ENCODE measurements at places on chromosomes 1 and 21.
A peak's percentile ranks its signal among the peaks of the same experiment; 100 is the strongest.

DNA sequence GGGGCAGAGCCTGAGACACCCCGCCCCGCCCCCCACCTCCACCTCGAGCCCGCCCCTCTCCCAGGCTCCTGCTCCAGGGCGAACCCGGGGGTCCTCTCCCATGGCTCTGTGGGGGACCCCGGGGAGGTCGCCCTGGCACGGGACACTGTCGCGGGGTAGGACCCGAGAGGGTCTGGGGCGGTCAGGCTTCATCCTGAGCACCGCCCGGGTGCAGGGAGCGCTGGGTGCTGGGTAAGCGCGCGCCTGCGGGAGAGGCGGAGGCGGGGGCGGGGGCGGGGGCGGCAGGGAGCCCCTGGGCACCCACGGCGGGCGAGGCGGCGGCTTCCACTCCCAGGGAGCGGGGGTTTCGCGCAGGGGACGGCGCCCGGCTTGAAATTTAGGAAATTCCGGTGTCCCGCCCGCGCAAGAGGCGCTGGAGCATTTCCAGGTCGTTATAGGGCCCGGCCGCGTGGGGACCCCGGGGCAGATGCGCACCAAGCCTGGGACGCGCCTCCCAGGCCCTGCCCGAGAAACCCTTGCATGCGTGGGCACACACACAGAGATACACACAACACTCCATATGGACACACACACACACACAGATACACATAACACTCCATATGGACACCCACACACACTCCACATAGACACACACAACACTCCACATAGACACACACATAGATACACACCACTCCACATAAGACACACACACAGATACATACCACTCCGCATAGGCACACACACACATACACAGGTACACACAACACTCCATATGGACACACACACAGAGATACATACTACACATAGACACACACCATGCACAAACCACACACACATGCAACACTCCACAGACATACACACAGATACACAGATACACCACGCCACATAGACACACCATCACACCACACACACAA is 48.7 kb upstream of the SLC19A1 start:
- no peak for DNase-seq

DNA sequence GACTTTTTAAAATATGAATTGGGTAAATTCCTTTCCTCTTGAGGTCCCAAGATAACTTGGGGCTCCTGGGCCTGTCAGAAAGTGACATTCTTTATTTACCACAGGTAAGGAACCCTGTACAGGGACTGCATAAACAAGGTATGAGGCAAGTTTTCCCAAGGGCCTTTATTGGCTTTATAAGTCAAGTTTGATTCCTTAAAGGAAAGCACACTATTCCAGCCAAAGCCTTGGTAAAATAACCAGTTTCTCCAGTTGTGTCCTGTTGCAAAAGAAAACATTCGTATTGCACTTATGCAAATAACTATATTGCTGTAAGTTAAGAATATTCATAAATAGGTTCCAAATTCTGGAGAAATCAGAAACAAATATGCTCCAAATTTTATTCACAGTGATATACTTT is 21.9 kb upstream of the METTL18 start:
- DNase-seq, result no peak

- DNase-seq, result peak; percentile 70
These were observed at the start of gene CATSPERE for GRCh38 chr1:244461245-244462071. Gene CATSPERE, plus strand, starts transcription at chr1:244461273. Its CDS starts 157 bp downstream, at chr1:244461430.

- DNase-seq, result no peak
These were observed 65.9 kb downstream of the NDUFS5 start for GRCh38 chr1:39091845-39092645.

DNA sequence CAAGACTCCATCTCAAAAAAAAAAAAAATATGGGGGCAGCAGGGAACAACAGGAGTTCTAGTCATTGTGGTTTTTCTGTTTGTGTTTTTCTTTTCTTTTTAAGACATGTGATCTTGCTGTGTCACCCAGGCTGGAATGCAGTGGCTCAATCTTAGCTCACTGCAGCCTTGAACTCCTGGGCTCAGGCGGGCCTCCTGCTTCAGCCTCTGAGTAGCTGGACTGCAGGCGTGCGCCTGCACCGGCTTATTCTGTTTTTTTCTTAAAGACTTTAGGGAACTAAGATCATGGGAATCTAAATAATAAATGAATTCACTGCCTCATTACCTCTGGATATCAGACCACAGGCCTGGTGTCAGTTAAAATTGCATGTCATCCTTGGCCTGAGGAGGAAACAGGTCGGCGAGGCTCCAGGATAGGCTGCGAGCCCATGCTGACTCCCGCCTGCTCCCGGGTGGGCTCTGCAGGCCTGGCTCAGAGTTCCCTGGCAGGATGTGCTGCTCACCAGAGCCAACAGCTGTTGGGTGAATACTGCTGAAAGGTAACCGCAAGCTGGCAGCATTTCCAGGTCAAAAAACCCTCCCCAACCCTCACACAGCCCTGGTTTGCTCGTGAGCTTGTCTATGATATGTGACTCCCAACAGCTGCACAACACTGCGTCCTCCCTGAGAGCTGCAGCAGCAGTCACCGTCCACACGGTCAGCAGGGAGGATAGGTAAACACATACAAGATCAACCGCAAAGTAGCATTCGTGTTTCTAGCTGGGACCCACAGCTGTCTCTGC is 58.1 kb downstream of the SCCPDH start:
- DNase-seq, result no peak

- DNase-seq, result no peak
These were observed 23.5 kb upstream of the C2CD2 start for GRCh38 chr21:41977034-41977950.

DNA sequence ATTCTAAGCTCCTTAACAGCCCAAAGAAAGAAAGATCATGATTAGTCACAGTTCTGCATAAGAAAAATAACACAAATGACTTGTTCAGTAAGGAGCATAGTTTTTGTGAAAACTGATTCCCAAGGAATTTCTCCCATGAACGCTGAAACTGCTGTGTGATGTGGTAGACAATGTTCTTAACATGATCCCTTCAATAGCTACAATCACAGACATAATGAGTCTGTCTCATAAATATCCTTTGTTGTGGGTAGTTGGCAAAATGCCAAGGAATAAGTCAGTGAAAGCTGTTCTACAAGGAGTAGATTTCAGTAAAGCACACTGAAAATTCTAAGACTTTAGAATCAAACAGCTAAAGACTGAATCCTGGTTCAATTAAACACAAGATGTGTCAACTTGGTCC is 404.8 kb downstream of the HLX start:
- DNase-seq, result no peak

- DNase-seq, result no peak
These were observed 1.9 kb downstream of the RNF11 start for GRCh38 chr1:51238034-51238403.

GRCh38 chr21:39097335-39097861 is 85.9 kb downstream of the PSMG1 start:
- DNase-seq, result no peak

DNA sequence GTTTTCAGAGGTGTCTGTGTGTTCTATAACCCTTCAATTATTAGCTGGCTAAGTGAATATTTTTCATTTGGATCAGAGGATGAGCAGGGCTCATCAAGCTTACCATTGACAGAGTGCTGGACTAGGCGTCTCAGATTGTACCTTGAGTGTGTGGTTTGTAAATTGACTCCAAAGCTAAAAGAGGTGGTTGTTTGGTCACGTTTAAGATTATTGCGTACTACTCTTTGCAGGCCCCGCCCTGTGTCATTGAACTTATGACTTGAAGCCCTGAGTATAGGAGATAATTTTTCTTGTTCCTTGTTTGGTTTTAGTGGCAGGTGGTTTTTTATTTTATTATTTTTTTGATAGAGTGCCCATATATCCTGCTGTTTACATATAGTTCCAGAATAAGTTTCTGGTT is 17.7 kb downstream of the MRPS6 start:
- no peak for DNase-seq

DNA sequence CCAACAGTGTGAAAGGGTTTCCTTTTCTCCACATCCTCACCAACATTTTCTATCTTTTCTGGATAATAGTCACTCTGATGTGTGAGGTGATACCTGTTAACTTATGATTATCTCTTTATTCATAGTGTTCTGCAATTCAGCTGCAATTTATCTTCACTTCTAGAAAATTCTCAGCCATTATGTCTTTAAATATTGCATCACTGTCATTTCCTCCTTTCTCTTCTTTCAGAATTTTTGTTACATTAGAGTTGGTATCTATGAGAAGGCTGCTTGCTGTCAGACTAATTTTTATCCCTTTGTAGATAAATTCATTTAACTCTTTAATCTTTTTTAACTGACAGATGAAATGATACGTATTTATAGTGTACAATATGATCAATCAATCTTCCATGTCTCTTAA is 30.5 kb upstream of the ATF3 start:
- DNase-seq, result no peak

Data from C1 segment of cervical spinal cord (tissue), 14 donors.